ENCODE measurements at places on chromosomes 7 and 10. TPM values are rescaled to one million over a fixed set of nuclear protein-coding genes. Genes with fewer than 3 reads are reported as not detected.
A peak's percentile ranks its signal among the peaks of the same experiment; 100 is the strongest.

DNA sequence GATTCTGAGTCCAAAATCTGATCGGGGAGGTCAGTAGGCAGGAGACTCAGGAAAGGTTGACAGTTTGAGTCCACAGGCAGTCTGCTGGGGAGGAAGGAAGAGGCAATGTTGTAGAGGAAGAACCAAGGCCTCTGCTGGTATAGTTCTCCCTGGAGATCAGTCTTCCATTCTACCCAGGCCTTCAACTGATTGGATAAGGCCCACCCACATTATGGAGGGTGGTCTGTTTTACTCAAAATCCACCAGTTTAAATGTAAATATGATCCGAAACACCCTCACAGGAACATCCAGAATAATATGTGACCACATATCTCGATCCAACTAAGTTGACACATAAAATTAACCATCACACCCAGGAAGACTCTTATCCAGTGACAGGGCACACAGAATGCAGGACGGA lies 425.3 kb upstream of the ZMIZ1 start:
- no peak for DNase-seq

The NDUFA5 gene
- 134 TPM for total RNA-seq

- no peak for DNase-seq
Observed at GRCh38 chr7:36749282-36749960, 25.1 kb upstream of the AOAH start.

The TMEM225B gene
- not detected for total RNA-seq

DNA sequence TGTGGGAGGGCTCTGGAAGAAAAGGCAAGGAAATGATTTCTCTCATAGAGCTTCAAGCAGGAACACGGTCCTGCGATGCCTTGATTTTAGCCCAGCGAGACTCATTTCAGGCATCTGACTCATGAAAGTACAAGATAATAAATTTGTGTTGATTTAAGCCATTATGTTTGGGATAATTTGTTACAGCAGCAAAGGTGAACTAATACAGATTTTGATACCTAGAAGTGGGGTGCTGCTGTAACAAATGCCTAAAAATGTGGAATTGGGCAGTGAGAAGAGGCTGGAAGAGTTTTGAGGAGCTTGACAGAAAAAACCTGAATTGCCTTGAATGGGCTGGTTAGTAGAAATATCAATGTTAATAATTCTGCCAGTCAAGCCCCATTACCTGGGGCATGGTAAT lies 44.1 kb upstream of the NRF1 start:
- DNase-seq: no peak

- no peak for DNase-seq
Observed at GRCh38 chr10:14731875-14732512, 42.7 kb downstream of the FAM107B start.

The AGAP9 gene
- 1.0 TPM for total RNA-seq

The RAPGEF5 gene
- total RNA-seq: 16.2 TPM

DNA sequence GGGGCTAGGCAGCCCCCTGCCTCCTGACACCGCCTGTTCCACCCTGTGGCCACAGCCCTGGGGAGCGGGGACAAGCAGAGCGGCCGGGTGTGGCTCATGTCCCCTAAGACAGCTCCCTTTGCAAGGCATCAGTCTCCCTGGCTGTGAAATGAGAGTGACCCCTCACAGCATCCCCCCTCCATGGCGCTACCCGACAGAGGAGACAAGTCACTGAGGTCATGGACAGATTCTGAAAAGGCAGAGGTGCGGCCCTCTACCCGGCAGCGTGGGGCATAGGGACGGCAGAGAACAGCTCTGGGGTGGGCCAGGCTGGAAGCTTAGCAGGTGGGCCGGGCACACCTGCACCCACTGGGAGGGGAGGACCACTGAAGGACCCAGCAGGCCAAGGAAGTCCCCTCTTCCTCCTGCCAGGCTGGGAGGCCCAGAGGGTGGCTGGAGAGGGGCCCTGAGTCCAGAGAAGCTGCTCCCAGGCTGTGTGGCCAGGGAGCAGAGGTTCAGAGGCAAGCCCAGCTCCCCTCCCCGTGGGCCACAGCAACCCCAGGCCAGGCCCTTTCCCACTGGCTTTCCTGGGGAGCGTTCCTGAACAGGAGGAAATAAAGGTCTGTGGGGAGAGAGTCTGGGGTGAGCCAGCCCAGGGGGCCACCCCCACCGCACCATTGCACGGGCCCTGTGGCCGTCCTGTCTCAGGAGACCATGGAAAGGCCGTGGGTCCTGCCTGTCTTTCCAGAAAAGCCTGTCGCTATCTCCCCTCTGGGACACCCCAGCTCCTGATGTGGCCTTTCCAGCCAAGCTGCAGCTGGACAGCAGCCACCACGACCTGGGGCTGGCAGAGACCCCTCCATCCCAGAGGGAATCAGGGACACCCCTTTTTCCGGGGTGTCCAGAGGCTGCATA lies 1.7 kb downstream of the ADAP1 start:
- no peak for DNase-seq

DNA sequence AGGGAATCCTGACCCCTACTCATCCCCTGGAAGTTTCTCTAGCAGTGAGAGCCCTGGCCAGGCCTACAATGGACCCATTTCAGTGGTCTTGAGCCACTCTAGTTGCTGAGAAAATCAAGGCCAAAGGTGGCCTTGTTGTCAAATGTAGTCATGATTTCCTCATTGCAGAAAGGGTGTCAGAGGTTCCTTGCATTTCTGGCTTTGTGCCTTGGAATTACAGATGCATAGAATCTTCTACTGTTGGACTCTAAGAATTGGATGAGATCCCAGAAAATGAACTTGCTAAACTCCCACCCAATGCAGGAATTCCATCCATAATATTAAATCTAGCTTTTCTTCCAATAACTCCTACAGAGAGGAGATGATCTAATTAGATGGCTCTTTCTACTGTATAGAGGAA lies 12.2 kb downstream of the CPA2 start:
- DNase-seq: no peak

- DNase-seq: no peak
Observed at GRCh38 chr7:140017543-140017942, 45.2 kb downstream of the PARP12 start.

DNA sequence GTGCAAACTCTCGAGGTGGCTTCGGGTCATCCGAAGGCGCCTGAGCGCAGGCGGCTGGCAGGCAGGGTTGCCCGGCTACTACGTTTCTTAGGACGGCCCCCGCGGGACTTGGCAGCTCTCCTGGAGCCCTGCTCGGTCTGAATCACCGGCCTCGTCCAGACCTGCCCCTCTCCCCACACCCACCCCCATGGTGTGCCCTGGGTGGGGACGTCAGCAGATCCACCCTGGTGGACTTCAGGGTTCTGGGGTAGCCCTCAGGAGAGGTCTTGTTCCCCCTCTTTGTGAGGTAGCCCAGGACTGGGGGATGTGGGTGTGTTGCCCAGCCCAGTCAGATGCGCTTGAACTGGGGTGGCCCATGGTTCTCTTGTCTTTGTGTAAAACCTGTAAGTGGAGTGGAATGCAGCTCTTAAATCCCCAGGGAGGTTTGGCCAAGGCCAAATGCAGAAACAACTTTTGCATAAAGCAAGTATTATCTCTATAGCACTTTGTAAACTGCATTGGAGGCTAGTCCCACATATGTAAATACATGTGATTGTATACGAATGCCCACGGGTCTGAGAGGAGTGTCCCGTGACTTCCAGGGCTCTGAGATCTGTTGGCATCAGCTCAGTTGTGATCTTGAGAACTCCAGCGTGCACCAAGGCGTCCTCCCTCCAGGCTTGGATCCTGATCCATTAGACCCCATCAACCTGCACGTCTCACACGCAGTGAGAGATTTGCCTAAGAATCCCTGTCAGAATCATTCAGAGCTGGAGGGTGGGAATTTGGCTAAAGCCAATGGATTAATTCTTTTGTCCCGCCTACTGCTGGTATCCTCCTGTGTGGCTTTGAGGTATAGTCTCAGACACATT lies 1.8 kb downstream of the PFKFB3 start:
- peak; percentile 83 for DNase-seq

Measured in gastrocnemius medialis (tissue), 4 donors.